ENCODE measurements at places on chromosomes 2 and 18. TPM values are rescaled to one million over a fixed set of nuclear protein-coding genes. Genes with fewer than 3 reads are reported as not detected.

COL4A4 gene
- 35.2 TPM for total RNA-seq

PXDN gene
- total RNA-seq: 239 TPM

MSTN gene
- 0.20 TPM for total RNA-seq

DNER gene
- 0.12 TPM for total RNA-seq

SCN9A gene
- 0.68 TPM for total RNA-seq

IL1RL2 gene
- total RNA-seq: 3.5 TPM

SNRPD1 gene
- total RNA-seq: 10.8 TPM

TMEM198 gene
- total RNA-seq: 6.4 TPM

MAPK4 gene
- total RNA-seq: not detected

TMEM37 gene
- 2.9 TPM for total RNA-seq

CD8A gene
- not detected for total RNA-seq

HRH4 gene
- not detected for total RNA-seq

CTLA4 gene
- total RNA-seq: 0.78 TPM

SCN3A gene
- total RNA-seq: not detected

VSNL1 gene
- not detected for total RNA-seq

ARHGEF33 gene
- 0.12 TPM for total RNA-seq

TMEM247 gene
- total RNA-seq: not detected

SETBP1 gene
- 7.6 TPM for total RNA-seq

CXCR1 gene
- not detected for total RNA-seq

MOCOS gene
- total RNA-seq: 2.2 TPM

IL37 gene
- not detected for total RNA-seq

ZNF521 gene
- 45.1 TPM for total RNA-seq

LRRC30 gene
- not detected for total RNA-seq

TLX2 gene
- total RNA-seq: not detected

COLEC12 gene
- total RNA-seq: 73.4 TPM

ORMDL1 gene
- 49.0 TPM for total RNA-seq

DSEL gene
- total RNA-seq: 35.2 TPM

FBXO11 gene
- 34.4 TPM for total RNA-seq

PDCD1 gene
- total RNA-seq: not detected

HTR2B gene
- 4.3 TPM for total RNA-seq

GAREM1 gene
- 21.8 TPM for total RNA-seq

HSBP1L1 gene
- total RNA-seq: 4.4 TPM

DUSP19 gene
- total RNA-seq: 4.2 TPM

SERPINB12 gene
- not detected for total RNA-seq

SKOR2 gene
- not detected for total RNA-seq

UPP2 gene
- total RNA-seq: not detected

NPPC gene
- not detected for total RNA-seq

KCNK3 gene
- total RNA-seq: 1.1 TPM

MTERF4 gene
- total RNA-seq: 20.5 TPM

TNFAIP6 gene
- 19.3 TPM for total RNA-seq

DQX1 gene
- not detected for total RNA-seq

ABCG5 gene
- not detected for total RNA-seq

METTL8 gene
- 17.1 TPM for total RNA-seq

EPB41L3 gene
- total RNA-seq: 29.3 TPM

DSG1 gene
- total RNA-seq: not detected

OBSL1 gene
- total RNA-seq: 117 TPM

ACADL gene
- not detected for total RNA-seq

SRD5A2 gene
- not detected for total RNA-seq

WDR43 gene
- total RNA-seq: 31.0 TPM

KCNG2 gene
- total RNA-seq: 0.49 TPM

NCOA1 gene
- total RNA-seq: 14.9 TPM

ELMOD3 gene
- total RNA-seq: 7.2 TPM

NEURL3 gene
- total RNA-seq: not detected

IL36B gene
- total RNA-seq: not detected

FOXD4L1 gene
- total RNA-seq: 0.15 TPM

AMER3 gene
- not detected for total RNA-seq

All from cardiac ventricle fibroblast (primary cell).